ENCODE measurements at places on chromosomes 5 and 9.
A peak's percentile ranks its signal among the peaks of the same experiment; 100 is the strongest.

DNA sequence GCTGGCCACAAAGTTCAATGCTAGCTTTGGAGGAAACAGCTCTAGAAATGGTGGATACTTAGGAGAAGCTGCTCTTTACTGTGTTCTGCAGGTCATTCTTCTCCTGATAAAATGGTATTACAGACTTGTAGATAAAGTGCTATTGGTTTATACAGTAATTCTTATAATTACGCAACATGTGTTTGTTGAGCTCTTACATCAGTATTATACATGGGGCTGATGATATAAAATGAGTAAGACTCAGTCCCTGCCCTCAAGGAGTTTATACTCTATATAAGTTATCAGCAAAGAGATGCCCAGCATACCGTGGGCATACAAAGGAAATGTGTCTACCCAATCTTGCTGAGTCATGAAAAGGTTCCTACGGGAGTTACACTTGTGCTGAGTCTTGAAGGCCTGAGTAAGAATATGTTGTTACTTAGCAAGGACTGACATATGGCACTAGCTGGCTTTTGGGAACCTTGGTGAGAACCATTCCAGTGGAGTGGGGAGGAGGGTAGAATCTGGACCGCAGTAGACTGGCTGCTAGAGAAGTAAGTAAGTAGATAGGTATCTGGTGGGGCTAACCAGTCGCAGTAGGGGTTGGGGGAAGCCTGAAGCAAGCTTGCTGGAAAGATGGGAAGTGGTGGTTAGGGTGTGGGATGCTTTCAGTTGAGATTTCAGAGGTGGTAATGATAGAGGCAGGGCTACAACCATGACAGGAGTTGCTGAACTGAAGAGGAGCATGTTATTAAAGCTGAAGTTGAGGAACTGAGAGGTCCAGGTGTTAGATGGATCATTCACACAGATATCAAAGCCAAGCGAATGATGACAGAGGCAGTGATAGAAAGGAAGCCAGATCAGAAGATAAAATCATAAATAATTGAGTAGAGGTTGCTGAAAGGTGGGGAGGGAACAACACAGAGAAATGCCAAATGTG lies 11.1 kb upstream of the TTC23L start:
- no peak for DNase-seq

DNA sequence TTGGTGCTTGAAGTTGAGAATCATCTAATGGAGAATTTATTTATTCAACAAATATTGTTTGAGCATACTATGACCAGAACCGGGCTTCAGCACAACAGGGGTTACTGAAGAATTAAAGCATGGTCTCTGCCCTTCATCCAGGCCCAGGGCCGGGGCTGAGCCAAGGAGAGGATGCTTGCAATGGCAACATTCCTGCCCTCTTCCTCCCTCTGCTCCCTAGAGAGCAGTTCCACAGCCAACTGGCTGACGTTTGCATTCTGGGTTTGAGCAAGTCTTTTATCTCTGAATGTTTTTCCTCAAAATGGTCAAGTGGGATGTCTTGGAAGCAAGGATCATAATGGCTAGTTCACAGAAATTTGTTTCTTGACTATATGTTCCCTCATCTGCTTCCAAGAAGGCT lies 80.7 kb downstream of the GLDC start:
- DNase-seq = no peak

GRCh38 chr9:134390537-134390936 lies 64.3 kb downstream of the RXRA start:
- peak; percentile 21 for DNase-seq

GRCh38 chr5:99004960-99005359 lies 76.2 kb upstream of the CHD1 start:
- peak; percentile 92 for DNase-seq

GRCh38 chr9:81609782-81610739 lies 79.3 kb downstream of the TLE1 start:
- peak; percentile 37 for DNase-seq

DNA sequence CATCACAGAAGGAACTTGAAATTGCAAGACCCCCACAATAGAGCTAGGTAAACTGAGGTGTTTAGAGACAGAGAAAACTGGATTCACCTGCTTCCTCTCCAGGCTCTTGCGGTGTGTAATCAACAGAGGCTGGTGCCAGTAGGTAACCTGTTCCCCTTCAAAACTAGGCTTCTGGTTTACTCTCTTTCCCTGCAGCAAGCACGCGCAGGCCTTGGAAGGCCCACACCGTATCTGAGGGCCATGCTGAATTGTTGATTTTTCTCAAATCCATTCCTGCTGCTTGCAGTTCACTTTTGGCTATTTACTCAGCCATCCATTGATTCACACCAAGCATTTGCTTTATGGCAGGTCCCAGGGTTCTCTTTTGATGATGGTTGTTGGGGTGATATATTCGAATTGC lies 667 bp upstream of the FRRS1L start:
- DNase-seq = no peak

DNA sequence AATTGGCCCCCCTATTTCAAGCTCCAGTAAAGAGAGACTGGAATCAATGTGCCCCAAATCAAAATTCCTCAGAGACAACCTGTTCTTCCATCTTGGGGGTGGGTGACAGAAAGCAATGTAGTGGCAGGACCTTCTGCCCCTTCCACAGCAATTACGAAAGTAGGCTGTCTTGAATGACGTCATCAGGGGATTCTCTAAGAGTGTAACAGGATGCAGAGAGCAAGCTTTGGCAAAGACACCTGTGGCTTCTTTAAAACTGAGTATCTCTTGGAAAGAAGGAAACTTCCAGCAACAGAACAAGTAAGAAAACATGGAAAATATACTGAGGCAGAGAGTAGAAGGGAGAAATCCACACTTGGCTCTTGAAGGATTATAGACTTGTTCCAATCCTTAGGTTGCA lies 247.6 kb upstream of the PDE4D start:
- no peak for DNase-seq
